Activated naive CD4-positive, alpha-beta T cell treated with anti-CD3 and anti-CD28 coated beads, Interleukin-2, amount 10 ng/mL, durations not matched to agents 7 days and 5 days (primary cell): ENCODE measurements at places on chromosomes 3 and 15.

DNA sequence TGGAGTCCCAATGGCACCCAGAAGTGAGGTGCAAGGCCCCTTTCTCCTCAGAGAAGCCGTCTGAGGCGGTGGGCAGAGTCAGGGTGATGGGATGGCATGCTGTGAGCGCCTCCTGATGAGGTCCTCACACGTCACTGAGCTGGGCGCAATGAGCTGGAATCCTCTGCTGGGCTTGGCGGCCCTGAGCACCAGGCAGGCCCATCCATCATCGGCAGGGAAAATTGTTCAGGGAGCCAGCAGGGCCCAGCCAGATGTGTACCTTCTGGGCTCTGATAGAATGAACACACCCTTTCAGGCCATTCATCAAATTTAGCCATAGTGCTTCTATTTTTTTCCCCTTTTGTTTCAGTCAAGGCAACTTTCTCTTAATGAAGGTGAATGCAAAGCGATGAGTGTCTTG, 43.7 kb downstream of the FAM3D start:
- DNase-seq: no peak

- no peak for DNase-seq
Measured at GRCh38 chr3:122263058-122263457, 62.0 kb upstream of the CSTA start.

DNA sequence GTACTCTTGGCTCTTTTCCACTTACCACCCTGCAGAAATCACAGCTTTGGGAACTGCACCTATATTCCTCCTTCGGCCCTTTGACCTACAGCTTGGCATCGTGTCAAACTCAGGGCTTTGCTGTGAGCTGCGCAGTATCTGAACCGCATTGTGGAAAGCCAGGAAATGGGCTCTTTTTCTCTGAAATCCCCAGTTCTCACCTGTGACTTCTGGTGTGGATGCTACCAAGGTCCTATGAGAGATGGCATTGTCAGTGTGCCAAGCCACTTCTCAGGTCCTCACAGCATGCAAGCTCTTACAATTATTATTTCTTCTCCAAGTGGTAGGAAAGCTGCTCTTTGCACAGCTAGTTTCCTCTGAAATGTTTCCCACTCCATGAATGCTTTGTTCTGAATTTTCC, 450.6 kb upstream of the TBL1XR1 start:
- DNase-seq: peak; percentile 21

DNA sequence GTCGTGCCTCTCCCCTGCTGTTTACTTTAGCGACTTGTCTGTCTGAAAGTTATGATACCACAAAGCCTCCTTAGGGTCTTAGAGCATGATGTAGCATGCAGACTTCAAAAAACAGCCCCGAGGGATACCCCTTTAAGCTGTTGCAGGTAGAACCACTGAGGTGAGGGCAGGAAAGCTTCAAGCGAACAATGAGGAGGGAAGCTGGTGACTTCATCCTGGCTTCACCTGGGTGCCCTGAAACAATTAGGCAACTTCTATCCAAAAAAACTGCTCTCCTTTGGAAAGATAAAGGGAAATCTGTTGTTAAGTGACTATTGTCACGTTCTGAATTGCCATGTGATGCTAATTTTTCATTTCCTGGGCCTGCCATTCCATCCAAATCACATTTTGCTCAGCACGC, 231.6 kb downstream of the SOX2 start:
- DNase-seq: no peak

DNA sequence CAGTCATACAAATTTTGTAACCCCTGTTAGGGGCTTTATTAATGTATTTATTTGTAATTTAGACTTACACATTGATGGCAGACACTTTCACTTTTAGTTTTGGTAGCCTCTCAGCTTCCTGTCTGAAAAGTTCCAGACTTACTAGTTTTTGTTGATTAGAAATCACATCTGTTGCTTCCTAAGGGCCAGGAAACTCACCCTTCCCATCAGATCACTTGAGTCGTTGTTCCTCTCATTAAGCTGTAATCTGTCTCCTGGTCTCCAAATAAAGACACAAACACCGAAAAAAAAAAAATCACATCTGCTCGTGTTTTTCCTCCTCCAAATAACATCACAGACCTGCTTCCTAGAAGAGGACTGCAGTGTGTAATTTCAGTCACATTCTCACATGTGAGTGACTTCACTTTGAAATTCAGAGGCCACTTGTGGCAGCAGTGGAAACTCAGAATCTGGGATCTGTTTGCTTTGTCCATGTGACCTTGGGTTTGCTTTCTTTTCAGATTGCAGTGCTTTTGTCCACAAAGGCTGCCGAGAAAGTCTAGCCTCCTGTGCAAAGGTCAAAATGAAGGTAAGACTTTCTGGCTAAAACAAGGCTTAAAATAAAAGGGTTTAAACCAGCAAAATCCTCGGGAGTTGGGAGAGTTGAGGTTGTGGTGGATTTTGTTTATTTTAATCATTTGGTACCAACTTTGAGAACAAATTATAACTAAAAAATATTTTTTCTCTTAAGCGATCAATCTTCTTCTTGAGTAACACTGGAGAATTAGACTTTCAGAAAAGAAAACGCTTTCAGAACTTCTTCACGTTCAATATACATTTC, 87.0 kb downstream of the KLHL25 start:
- DNase-seq: peak; percentile 34

GRCh38 chr15:85424154-85424553, 43.8 kb downstream of the AKAP13 start:
- DNase-seq: no peak

- DNase-seq: no peak
Measured at GRCh38 chr3:175247629-175248028, 388.5 kb downstream of the NAALADL2 start.

- peak; percentile 57 for DNase-seq
Measured at GRCh38 chr3:139797724-139798343, 120.1 kb upstream of the NMNAT3 start.

- peak; percentile 41 for DNase-seq
Measured at GRCh38 chr3:193780810-193781478, 187.9 kb downstream of the OPA1 start.
